ENCODE measurements at places on chromosomes 13 and 19.
A peak's percentile ranks its signal among the peaks of the same experiment; 100 is the strongest.

GRCh38 chr13:99030326-99030725 is 52.5 kb upstream of the DOCK9 start:
- DNase-seq = no peak

DNA sequence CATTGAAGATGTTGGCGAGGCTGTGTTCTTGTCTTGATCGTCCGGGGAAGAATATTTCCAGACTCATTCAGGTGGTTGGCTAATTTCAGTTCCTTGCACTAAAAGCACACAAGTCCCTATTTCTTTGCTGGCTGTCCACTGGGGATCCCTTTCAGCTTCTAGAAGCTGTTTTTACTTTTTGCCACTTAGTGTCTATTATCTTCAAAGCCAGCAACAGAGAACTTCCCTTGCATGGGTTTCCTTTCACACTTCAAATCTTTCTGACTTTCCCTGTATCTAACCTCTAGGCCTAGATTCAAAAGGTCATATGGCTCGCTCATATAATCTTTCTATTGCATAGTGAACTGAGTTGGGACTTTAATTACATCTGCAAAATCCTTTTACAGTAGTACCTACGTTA is 215.3 kb upstream of the PCDH9 start:
- no peak for DNase-seq

GRCh38 chr13:46914341-46914740 is 17.5 kb upstream of the HTR2A start:
- DNase-seq = no peak

GRCh38 chr13:29567411-29567810 is 28.1 kb downstream of the SLC7A1 start:
- DNase-seq = no peak

DNA sequence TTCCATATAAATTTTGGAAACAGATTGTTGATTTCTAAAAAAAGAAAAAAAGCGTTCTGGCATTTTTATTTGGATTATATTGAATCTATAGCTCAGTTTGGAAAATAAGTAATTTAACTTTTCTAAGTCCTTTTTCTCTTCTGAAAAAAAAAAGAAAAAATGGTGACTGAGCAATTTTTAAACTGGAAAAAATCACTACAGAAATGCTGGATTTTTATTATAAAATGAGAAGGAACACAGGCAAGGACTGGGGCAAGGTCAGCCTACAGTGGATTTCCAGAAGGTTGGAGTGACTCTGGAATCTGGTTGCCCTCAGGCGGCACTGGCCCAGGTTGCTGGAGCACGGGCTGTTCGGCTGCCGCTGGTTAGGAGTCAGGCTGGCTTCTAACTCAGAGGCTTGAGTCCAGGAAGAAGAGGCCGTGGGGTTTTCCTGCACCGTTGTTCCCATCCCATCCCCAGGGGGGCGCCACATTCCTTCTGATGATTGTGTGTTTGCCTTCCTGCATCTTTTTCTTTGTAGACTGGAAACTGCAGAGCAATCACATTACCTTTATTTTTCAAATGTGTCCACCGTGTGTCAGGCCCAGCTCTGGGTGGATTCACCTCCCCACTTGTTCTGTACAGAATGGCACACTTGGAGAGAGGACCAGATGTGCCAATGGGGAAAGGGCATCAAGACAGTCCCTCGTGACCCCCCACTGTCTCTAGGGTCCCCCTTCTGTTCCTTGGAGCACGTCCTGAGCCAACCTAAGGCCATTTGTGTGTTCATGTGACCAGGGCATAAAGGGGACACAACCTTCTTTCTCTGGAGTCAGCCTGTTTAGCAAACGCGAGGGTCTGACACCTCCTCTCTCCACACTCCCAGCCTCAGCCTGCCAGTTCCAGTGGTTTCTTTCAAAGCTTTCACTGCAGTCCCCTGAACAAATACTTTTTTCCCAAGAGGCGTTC is 44.5 kb upstream of the GTF3A start:
- DNase-seq = peak; percentile 15
